ENCODE measurements at places on chromosomes 3 and 15.

DNA sequence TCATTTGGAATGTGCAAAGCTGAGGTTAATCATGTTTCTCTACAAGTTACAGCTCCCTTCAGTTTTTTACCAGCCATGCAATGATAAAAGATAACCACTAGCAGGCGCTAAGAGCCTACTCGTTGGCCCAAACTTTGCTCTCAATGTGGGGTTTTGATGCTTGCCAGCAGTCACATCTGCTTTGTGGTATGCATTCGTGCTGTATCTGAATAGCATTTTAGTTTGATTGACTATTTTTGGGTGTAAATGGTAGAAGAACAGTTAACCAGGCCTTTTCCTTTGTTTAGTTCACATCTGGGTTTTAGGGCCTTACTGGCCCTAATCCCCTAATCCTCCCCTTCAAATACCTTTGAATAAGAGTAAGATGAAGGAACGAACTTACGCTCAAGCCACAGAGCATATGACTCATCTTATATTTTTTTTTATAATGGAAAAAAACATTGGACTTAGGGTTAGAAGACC, 4.4 kb upstream of the CLDN11 start:
- peak; percentile 40 for DNase-seq

DNA sequence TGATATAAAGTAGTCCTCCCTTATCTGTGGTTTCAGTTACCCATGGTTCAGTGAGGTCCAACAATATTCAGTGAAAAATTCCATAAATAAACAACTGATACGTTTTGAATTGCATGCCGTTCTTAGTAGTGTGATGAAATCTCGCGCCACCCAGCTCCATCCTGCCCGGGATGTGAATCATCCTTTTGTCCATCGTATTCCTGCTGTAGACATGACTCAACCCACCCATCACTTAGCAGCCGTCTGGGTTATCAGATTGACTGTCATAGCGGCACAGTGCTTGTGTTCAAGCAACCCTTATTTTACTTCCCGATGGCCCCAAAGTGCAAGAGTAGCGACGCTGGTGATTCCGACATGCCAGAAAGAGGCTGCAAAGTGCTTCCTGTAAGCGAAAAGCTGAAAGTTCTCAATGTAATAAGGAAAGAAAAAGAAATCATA, 48.0 kb upstream of the MEX3B start:
- no peak for DNase-seq

DNA sequence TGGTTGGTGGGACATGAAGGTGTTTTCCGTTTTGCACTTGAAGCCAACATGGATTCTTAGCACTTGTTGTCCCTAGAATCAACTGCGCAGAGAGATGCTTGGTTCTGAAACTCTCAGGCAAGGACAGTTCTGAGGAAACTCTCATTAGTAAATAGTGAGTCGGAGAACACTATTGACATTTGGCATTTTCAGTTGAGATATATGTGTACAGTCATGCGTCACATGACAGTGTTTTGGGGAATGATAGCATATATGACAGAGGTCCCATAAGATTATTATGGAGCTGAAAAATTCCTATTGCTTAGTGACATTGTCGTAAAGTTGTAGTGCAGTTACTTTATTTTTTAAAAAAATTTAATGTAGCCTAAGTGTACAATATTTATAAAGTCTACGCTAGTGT, 5.8 kb downstream of the APBA2 start:
- DNase-seq, result no peak

DNA sequence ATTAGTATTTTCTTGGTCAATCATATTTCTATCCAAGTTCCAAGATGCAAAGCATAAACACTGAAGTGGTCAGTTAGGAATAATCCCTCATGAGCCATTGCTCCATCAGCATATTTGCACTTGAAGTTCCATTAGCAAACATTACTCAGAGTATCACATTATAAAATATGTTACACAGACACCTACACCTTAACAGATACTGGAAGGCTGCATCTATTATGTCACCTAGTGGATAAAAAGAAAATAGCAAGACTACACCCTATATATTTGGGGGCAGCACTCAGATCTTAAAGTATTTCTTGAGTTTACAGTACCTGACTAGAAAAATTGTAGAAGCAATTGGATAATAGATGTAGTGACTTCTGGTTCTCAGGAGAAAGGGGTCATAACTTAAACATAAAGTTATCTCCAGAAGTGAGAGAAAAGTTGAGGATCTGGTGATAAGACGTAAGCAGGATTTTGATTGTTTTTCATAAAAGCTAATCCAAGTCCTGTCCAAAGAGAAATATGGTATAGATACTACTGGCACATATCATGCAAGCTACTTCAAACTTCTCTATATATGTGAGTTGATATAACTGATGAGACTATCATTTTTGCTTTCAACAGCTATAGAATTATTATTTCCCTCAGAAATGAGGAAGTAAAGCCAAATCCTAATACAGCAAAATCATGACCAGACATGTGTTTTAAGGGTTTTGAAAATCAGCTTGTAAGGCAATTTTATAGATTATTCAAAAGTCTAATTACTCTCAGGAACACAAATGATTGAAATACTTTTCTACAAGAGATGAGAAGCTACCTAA, 422.2 kb downstream of the GBE1 start:
- DNase-seq, result no peak

- DNase-seq, result no peak
Observed at GRCh38 chr15:42156243-42156922, at the start of gene PLA2G4F. Gene PLA2G4F (minus strand): TSS chr15:42156636. CDS start chr15:42156549, 87 bp downstream.

DNA sequence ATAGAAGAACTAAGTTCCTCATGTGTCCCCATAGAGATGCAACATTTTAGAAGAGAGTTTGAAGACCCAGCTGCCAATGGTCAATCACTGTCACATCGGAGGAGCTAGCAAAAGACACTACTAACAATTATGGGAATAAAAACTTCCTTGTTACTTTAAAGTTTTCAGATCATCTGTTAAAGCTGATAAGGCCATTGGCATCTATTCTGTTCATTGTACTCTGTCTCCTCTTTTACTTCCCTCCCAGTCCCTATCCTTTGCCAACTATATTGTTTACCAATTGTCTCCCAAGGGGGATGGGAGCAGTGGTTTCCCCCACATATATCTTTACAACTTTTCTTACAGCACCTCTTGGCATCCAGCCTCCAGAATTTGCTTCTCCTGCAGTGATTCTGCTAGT, 81.0 kb downstream of the FAM174B start:
- DNase-seq, result no peak

DNA sequence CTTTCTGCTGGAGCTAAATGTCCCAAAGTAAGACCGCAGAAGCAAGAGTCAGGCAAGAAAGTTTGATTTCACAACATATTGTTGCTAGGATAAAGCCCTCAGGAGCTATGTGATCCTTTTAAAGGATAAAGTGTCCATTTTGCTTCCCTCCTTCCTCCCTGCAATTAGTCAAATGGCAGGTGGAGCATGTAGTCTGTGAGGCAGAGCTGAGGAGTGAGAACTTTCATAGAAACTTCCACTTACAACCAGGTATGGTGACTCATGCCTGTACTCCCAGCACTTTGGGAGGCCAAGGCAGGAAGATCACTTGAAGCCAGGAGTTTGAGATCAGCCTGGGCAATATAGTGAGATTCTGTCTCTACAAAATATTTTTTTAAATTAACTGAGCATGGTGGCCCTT, 25.2 kb upstream of the RHCG start:
- no peak for DNase-seq

- no peak for DNase-seq
Observed at GRCh38 chr15:59259137-59259943, 52.7 kb downstream of the LDHAL6B start.

- no peak for DNase-seq
Observed at GRCh38 chr15:33988384-33988783, 20.1 kb downstream of the CHRM5 start.

DNA sequence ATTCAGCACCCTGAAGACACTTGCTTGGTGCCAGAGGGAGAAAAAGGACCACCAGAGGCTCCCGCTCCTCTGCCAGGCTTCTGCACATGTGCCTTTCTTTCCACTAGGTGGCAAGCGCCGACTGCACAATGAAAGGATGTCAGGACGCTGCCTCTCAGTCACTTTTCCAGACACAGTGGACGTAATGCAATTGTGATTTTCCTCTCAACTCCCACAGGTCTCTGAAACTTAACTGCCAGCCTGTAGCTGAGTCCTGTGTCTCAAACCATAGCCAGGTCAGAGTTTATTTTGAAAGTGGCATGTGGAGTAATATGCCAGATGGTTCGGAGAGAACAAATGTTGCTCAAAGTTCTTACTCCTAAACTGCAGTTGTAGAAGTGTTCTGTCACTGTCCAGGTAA, 162.9 kb downstream of the ITPR1 start:
- DNase-seq, result no peak

DNA sequence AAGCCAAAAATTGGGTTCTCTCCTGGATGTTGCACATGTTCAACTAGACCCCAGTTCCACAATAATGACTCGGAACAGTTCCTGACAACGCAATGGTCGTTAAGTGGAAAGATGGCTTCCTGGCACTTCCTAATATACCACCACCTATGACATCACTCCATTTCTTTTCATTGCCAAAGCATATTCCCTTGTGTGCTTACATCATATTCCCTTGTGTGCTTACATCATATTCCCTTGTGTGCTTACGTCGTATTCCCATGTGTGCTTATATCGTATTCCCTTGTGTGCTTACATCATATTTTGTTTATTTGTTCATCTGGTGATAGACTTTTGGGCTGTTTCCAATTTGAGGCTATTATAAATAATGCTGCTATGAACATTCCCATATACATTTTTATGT, 39.2 kb downstream of the TFRC start:
- DNase-seq, result no peak

GRCh38 chr15:70169147-70169546, 71.4 kb upstream of the TLE3 start:
- DNase-seq, result no peak

DNA sequence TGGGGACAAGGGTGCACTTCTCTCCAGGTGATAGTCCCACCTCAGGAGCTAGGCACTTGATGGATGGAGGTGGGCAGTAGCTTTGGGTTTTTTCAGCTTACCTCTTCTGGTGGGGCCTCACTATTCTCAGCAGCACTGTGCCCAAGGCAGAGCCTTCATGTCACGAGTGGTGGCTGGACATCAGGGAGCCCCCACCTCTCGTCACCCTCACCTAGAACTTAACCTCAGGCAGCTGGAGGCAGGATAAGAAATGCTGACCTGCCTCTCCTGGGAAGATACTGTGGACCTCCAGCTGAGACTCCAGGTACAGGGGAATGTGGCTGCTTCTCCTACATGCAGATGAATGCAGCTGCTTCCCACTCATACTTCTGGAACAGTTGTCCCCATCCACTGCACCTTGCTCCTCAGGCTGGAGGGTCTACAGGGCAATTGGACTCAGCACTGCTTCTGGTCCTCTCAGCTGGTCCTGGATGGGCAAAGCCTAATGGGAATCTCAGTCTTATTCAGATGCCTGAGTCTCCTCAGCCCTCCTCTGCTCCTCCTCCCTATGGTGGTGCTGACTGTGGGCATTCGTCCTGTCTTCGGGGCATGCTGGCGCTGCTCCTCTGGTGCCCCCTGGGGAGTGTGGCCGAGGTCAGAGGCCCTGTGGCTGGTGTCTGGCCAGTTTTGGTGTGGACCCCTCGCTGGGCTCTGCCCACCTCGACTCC, 129.9 kb downstream of the KLF13 start:
- no peak for DNase-seq

- DNase-seq, result no peak
Observed at GRCh38 chr15:72037321-72037720, 80.6 kb downstream of the MYO9A start.

GRCh38 chr3:102904629-102905028, 469.8 kb downstream of the ZPLD1 start:
- no peak for DNase-seq

- no peak for DNase-seq
Observed at GRCh38 chr15:58678683-58679082, 70.8 kb downstream of the ADAM10 start.

GRCh38 chr3:194091141-194091540, 44.8 kb upstream of the HES1 start:
- no peak for DNase-seq

- DNase-seq, result no peak
Observed at GRCh38 chr3:12352253-12352652, 63.4 kb downstream of the PPARG start.

DNA sequence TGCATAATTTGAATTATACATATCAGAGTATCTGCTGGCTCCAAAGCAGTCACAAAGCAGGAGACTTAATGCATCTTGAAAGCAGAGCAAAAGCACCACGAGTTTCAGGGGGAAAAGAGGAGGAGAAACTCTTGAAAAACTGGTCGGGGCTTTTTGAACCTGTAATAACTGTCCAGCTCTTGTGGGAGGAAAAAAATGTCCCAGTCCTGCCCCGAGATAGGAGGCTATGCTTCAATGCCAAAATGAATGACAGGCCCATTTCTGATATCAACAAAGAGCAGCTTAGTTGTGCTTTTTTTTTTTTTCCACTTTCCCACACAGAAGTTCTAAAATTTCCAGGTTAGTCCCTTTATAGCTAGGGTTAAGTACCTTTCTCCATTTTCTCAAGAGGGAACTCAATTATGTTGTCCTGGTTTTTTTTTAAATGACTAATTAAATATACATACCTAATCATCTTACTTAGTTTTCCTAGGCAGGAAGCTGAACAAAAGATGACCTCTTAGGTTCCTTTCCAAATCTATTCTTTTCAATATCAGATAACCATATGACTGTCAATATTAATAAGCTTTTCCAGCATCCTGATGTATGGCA, 120.2 kb downstream of the TFDP2 start:
- no peak for DNase-seq

GRCh38 chr15:81242778-81243177, 46.1 kb downstream of the IL16 start:
- no peak for DNase-seq

DNA sequence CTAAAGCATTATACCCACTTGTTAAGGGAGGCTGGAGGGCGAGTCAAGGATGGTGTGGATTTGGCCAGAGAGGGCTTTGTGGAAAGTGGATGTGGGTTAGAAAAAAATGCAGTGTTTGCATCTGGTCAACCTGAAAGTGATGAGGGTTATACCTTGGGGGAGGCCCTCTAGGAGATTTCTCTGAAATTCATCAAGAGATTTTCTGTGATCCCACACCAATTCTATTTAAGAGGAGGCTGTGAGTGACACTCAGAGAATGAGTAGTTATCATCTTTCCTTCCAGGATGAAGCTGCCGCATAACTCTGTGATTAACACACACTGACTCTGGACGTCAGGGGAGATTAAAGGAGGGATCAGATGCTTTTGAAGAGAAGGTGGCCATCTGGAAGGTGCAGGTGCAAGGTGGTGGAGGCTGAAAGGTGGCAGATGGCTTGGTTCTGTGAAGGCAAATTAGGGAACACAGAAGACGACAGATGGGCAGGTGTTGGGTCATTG, 54.8 kb downstream of the ANAPC13 start:
- DNase-seq, result no peak

GRCh38 chr15:82043130-82043673, 2.6 kb downstream of the MEX3B start:
- no peak for DNase-seq

GRCh38 chr15:62393196-62393595, 228.1 kb upstream of the C2CD4B start:
- DNase-seq, result no peak

- DNase-seq, result no peak
Observed at GRCh38 chr3:134677987-134678308, 27.1 kb upstream of the KY start.

- DNase-seq, result peak; percentile 25
Observed at GRCh38 chr3:4322635-4323034, 19.5 kb downstream of the SETMAR start.

- DNase-seq, result no peak
Observed at GRCh38 chr3:185715091-185715490, 109.8 kb downstream of the IGF2BP2 start.

- DNase-seq, result no peak
Observed at GRCh38 chr15:31461375-31461774, 134.7 kb downstream of the KLF13 start.
